Stimulated activated CD8-positive, alpha-beta memory T cell treated with anti-CD3 and anti-CD28 coated beads, Interleukin-4, amount 100 ng/mL, for 1 hour (primary cell): ENCODE measurements at places on chromosomes 13 and 19.

DNA sequence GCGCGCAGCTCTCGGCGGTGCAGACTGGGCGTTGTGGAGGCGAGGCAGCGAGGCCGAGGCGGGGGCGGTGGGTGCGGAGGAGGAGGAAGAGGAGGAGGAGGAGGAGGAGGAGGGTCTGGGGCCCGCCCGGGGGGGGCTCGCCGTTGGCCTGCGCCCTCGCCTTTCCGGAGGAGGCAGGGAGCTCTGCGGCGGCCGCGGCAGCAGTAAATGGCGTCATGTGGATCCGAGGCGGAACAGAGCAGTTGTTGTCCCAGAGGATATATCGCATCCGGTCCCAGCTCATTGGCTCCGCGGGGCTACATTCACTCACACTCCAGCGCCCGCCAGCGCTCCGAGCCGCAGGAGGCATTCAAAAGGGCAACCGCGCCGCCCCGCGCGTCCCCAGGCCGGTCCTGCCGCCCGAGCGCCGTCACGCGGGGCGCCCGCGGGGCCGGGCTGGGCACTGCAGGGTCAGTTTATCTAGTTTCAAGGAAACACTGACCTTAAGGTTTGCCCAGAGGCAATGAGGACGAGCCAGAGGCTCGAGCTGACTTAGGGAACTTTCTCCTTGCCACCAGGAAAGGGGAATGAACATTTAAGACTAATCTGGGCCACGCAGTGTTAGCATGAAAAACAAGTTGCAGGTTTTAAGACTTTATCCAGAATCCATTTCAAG, at the start of gene SPRY2:
TSS of gene SPRY2 (minus strand) at position 26 of the 655 bp plus-strand sequence. CDS start 3,421 bp downstream, outside the sequence.
- no peak for DNase-seq

- DNase-seq, result no peak
Observed at GRCh38 chr19:3655402-3656072, 28.9 kb upstream of the CACTIN start.

DNA sequence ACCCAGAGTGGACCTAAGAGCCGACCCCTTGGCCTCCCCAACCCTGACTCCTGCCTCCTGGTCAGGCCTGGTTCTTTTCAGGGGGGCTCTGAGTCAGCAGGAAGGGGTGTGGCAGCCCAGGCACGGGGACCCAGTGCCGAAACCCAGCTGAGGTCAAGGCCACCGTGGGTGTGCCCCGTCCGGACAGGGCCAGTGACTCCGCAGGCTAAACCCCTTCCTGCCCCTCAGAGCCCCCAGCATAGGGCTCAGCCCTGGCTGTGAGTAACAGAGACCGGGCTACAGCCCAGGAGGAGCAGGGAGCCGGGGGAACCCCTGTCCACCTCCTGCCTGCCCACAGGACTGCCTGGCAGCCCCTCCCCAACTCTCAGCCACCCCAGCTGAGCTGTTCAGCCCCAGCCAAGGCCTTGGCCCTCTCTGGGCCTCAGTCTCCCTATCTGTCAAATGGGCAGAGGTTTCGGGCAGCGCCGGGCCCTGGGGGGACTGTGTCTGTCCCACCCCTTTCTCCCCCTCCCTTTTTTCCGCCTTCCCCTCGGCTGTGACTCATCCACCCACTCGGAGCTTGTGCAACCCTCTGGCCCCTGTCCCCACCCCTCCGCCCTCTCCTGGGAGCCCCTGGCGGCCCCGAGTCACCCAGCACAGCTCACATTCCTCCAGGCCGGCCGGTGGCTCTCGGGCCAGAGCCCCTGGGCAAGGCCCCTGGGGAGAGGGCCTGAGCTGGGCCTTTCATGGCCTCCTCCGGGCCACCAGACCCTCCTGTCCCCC, 8.6 kb downstream of the ZBTB7A start:
- DNase-seq, result no peak

DNA sequence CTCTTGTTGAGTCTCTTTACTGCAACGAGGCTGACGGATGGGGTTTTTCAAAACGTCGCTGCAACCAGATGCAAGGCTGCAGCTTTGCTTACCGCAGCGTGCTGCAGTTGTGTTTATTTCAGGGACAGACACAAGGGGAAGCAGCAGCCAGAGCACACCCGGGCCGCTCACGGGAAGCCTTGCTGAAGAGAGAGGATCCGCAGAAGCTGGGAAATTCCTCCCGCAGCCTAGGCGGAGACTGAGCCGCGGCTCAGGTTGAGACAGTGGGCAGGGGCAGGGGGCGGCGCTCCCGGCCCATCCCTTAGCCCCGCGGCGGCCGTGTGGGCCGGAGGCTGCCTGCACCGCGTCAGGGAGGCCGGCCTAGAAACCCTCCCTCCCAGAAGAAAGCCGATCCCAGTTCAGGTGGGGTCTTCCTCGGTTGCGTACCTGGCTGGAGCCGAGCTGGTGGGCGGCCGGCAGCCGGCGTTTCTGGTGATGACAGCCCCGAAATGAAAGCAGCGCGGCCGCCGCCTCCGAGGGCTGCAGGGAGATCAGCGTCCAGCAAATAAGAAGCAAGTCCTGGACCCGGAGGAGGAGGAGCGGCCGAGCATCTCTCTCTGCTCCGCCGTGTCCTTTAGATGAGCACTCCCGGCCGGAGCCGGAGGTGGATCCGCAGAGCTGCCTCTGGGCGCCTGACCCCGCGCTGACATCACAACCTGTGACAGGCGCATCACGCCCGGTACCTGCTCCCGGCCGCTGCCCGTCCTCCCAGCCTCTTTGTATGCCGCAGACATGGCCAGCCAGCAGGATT, at the start of gene FRY:
TSS of gene FRY (plus strand) at position 750 of the 790 bp plus-strand sequence. CDS start at position 772, 22 bp downstream.
- no peak for DNase-seq

- DNase-seq, result no peak
Observed at GRCh38 chr13:83220241-83220640, 662.0 kb downstream of the SLITRK1 start.

DNA sequence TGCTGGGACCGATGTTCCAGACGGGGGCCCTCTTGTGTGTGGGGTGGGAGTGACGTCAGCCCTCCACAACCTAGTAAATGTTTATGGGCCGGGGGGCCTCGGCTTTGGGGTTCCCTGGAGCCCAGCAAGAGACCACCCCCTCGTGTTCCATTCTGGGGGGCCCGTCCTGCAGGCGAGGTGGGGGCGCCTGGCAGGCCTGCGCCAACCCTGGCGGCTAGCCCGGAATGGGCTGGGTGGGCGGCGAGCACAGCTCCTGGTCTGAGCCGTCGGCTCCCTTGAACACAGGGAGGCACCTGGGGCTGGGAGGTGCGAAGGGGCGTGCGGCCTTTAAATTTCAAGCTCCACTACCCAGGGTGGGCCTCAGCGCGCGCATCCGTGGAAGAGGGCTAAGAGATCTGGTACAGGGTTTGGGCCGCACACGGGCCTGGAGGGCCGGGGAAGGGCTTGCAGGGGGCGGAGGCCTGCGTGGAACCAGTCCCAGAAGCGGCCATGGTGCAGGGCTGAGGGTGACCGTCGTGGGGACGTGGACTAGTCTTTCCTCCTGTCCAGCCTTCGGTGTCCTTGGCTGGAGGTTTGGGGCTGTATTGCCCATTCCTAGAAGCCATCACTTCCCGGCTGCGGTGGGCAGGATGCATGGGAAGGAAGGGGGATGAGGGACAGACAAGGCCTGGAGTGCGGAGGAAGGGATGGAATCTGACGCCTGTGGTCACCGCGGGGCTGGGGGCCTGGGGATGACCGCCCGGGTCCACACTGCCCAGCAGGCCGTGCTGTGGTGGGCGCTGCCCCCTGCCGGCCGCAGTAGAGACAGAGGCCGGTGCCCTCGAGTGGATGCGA, 11.4 kb downstream of the NDUFA11 start:
- no peak for DNase-seq
